ENCODE measurements at places on chromosomes 7 and 10. TPM values are rescaled to one million over a fixed set of nuclear protein-coding genes. Genes with fewer than 3 reads are reported as not detected.

Gene TSPAN14
- 65.4 TPM for total RNA-seq

Gene OPALIN
- total RNA-seq = not detected

Gene EPO
- total RNA-seq = not detected

Gene INHBA
- total RNA-seq = 5.5 TPM

Gene PLEKHS1
- total RNA-seq = 0.21 TPM

Gene MKX
- total RNA-seq = not detected

Gene MYOZ1
- not detected for total RNA-seq

Gene NODAL
- total RNA-seq = not detected

Gene CALHM3
- total RNA-seq = not detected

Gene CHCHD1
- 4.7 TPM for total RNA-seq

Gene CALHM1
- total RNA-seq = not detected

Gene INTS15
- 22.2 TPM for total RNA-seq

Gene PANK1
- 0.52 TPM for total RNA-seq

Gene GATA3
- 7.3 TPM for total RNA-seq

Gene CAV2
- total RNA-seq = 4.1 TPM

Gene FGL2
- total RNA-seq = 37.4 TPM

Gene TLX1
- not detected for total RNA-seq

Gene ZNF488
- total RNA-seq = not detected

Gene SPDYE8
- not detected for total RNA-seq

Gene DEPP1
- total RNA-seq = 0.21 TPM

Gene CTAGE4
- total RNA-seq = 2.0 TPM

Gene ADAMTS14
- total RNA-seq = not detected

Gene SEMA3A
- total RNA-seq = 0.21 TPM

Gene FXYD4
- not detected for total RNA-seq

Gene HOXA4
- not detected for total RNA-seq

Gene MYH16
- not detected for total RNA-seq

Gene EMX2
- total RNA-seq = 0.10 TPM

Gene ASAH2
- 0.21 TPM for total RNA-seq

Gene WDFY4
- total RNA-seq = 28.9 TPM

Gene ADAM22
- total RNA-seq = 0.94 TPM

Gene COL13A1
- total RNA-seq = 0.52 TPM

Gene VPS26A
- total RNA-seq = 22.0 TPM

Gene RBM20
- 1.0 TPM for total RNA-seq

Gene LRIT1
- not detected for total RNA-seq

Gene DPYSL4
- total RNA-seq = 0.21 TPM

Gene YWHAG
- 23.5 TPM for total RNA-seq

Gene GPR141
- total RNA-seq = 3.8 TPM

Gene NME8
- 1.7 TPM for total RNA-seq

Gene STEAP2
- 0.10 TPM for total RNA-seq

Gene PPP1R17
- total RNA-seq = not detected

Gene CDHR1
- 0.31 TPM for total RNA-seq

Gene ZNF107
- 22.0 TPM for total RNA-seq

Gene UTF1
- not detected for total RNA-seq

Gene KCNK18
- not detected for total RNA-seq

Gene PDK4
- total RNA-seq = 1.2 TPM

Gene CDK1
- total RNA-seq = 3.4 TPM

Gene SPDYE2
- 0.21 TPM for total RNA-seq
